Thyroid gland (tissue), 4 donors: ENCODE measurements at places on chromosomes 3 and 15. TPM values are rescaled to one million over a fixed set of nuclear protein-coding genes. Genes with fewer than 3 reads are reported as not detected.

- H3K27ac ChIP-seq = no peak overlapping the region
- no peak for DNase-seq
- no peaks in the 10 kb centered on the region for H3K27me3 ChIP-seq
- no peaks in the 10 kb centered on the region for H3K4me1 ChIP-seq
Measured at GRCh38 chr3:171831936-171832335, 11.2 kb upstream of the TMEM212 start.

AMT gene
- 5.0 TPM for total RNA-seq

MASP1 gene
- total RNA-seq = 11.6 TPM

- H3K27me3 ChIP-seq = no peaks in the 10 kb centered on the region
- DNase-seq = no peak
Measured at GRCh38 chr15:61890106-61890505, 170.1 kb downstream of the VPS13C start.

ITIH1 gene
- total RNA-seq = not detected
